ENCODE measurements at places on chromosomes 5 and 9.
A peak's percentile ranks its signal among the peaks of the same experiment; 100 is the strongest.

DNA sequence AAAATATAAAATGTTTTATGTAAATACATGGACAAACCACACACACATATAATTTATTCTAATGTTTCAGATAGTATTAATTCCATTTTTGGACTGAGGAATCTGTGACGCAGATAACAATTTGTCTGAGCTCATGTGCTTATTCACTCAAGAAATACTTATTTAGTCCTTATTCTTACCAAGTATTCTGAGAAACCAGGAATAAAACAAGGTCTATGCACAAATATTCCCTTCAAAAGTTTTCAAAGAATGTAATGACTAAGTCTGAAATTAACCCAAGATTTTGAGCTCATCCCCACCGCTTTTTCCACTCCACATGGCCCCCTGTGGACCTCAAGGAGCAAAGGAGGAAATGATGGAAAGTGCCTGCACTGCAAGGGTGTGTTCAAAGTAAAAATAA lies 1022.3 kb downstream of the EFNA5 start:
- H3K36me3 ChIP-seq, result no peaks in the 10 kb centered on the region
- H3K4me1 ChIP-seq, result no peaks in the 10 kb centered on the region
- H3K27ac ChIP-seq, result no peak overlapping the region

GRCh38 chr5:8474569-8474930 lies 605.6 kb downstream of the MTRR start:
- DNase-seq, result no peak
- H3K36me3 ChIP-seq, result no peaks in the 10 kb centered on the region
- no peaks in the 10 kb centered on the region for H3K4me1 ChIP-seq
- no peaks in the 10 kb centered on the region for H3K27me3 ChIP-seq

- no peaks in the 10 kb centered on the region for H3K36me3 ChIP-seq
- no peak overlapping the region for H3K27ac ChIP-seq
- no peak overlapping the region for H3K4me3 ChIP-seq
Observed at GRCh38 chr5:142743592-142744441, 26.4 kb upstream of the ARHGAP26 start.

- H3K4me1 ChIP-seq, result no peaks in the 10 kb centered on the region
- H3K4me3 ChIP-seq, result no peak overlapping the region
- H3K27ac ChIP-seq, result no peak overlapping the region
- H3K27me3 ChIP-seq, result no peaks in the 10 kb centered on the region
Observed at GRCh38 chr5:4659851-4660250, 480.3 kb upstream of the ADAMTS16 start.

GRCh38 chr5:127558273-127558672 lies 40.8 kb downstream of the PRRC1 start:
- no peaks in the 10 kb centered on the region for H3K4me1 ChIP-seq
- no peak overlapping the region for H3K4me3 ChIP-seq
- no peaks in the 10 kb centered on the region for H3K36me3 ChIP-seq
- DNase-seq, result no peak

- H3K36me3 ChIP-seq, result no peaks in the 10 kb centered on the region
- DNase-seq, result no peak
- no peak overlapping the region for H3K4me3 ChIP-seq
- no peaks in the 10 kb centered on the region for H3K27me3 ChIP-seq
- peaks cover 10% of the 10 kb centered on the region for H3K4me1 ChIP-seq
- H3K27ac ChIP-seq, result no peak overlapping the region
Observed at GRCh38 chr9:96172797-96173196, 129.2 kb downstream of the HSD17B3 start.

GRCh38 chr9:84123648-84124406 lies 143.2 kb downstream of the RMI1 start:
- no peak overlapping the region for H3K4me3 ChIP-seq
- no peak overlapping the region for H3K27ac ChIP-seq
- no peaks in the 10 kb centered on the region for H3K27me3 ChIP-seq
- no peak for DNase-seq

- H3K27ac ChIP-seq, result peak overlapping the region; percentile 75
- peaks cover 4% of the 10 kb centered on the region for H3K4me1 ChIP-seq
- peak overlapping the region; percentile 77 for H3K4me3 ChIP-seq
- no peaks in the 10 kb centered on the region for H3K36me3 ChIP-seq
- no peaks in the 10 kb centered on the region for H3K27me3 ChIP-seq
- DNase-seq, result no peak
Observed at GRCh38 chr5:132369007-132369473, 470 bp upstream of the SLC22A5 start.
